ENCODE measurements at places on chromosomes 16 and 17.

DNA sequence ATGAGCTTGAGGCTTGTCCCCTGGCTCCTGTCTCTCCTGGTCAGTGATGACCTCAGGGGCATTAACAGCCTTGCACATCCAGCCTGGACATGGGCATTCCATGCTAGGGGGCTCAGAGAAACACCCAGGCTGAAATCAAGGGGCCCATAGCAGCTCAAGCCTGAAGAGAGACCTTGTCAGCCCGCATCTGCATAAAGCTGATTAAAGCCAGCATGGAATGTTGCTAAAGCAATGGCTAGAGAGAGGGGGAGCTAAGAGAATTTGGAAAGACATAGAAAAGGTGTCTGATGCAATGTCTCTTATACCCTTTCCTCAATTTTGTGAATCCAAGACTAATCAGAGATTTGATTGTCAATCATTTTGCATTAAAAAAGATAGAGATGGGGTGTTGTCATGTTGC lies 51.4 kb upstream of the WSCD1 start:
- DNase-seq: no peak

GRCh38 chr17:11309850-11310249 lies 68.8 kb downstream of the SHISA6 start:
- no peak for DNase-seq

- no peak for DNase-seq
These were observed 202.5 kb upstream of the MON1B start for GRCh38 chr16:76988526-76988925.

- DNase-seq: no peak
These were observed 63.3 kb downstream of the USP32 start for GRCh38 chr17:60328679-60329078.

GRCh38 chr17:80793421-80793820 lies 198.2 kb upstream of the CHMP6 start:
- DNase-seq: no peak

DNA sequence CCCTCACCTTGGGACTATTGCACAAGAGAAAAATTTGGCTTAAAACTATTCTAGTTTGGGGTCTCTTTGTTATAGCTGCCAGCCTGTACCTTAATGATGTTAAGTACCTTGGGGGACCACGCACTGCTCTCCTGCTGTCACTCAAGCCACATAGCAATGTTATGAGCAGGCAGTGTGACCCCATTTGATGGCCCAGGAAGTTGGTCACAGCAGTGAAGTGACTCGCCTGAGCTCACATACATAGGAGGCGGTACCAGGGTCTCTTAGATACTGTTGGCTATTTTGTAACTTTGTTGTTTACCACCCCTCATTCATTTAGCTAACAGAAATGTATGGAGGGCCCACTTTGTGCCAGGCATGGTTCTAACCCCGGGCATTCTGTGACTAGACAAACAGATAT lies 16.4 kb downstream of the KCNG4 start:
- no peak for DNase-seq

GRCh38 chr16:75002474-75002873 lies 3.6 kb downstream of the ZNRF1 start:
- no peak for DNase-seq

DNA sequence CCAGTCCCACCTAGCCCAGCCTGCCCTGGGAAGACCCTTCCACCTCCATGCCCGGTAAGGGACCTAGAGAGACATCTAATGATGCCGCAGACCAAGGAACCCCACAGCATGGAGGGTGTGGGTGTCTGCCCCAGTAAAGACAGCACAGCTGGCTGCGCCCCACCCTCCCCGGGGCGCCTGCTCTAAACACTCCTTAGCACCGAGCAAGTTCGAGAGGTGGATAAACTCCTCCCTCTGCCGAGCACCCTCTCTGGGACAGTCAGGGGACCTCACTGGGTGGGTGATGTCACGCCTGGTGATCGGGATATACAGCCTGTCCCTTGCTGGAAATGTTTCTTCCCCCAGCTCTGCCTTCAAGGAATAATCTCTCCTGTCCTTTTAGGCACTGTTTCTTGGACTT lies 16.7 kb upstream of the DNAI2 start:
- no peak for DNase-seq

- no peak for DNase-seq
These were observed 9.1 kb downstream of the TIMP2 start for GRCh38 chr17:78915872-78916632.

GRCh38 chr17:57889892-57890856 lies 40.3 kb upstream of the MRPS23 start:
- DNase-seq: no peak

- peak; percentile 43 for DNase-seq
These were observed 9.0 kb upstream of the SPATA32 start for GRCh38 chr17:45270828-45271418.

DNA sequence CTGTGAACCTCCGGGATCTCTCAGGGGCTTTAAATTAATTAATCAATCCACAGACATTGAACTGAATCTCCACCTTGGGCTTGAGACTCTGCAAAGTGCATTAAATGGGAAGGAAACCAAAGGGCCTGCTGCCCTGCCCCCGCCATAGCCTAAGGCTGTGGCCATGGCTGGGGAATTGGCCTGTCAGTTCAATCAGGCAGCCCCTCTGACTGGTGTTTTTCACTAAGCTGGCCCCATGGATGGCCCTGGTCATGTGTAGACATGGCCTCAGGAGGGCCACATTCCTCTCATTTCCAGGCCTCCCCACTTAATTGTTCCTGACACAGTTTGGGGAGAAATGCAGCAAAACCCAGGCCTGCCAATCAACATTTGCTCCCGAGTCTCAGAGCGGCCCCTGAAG lies 499.8 kb downstream of the WWOX start:
- DNase-seq: no peak

DNA sequence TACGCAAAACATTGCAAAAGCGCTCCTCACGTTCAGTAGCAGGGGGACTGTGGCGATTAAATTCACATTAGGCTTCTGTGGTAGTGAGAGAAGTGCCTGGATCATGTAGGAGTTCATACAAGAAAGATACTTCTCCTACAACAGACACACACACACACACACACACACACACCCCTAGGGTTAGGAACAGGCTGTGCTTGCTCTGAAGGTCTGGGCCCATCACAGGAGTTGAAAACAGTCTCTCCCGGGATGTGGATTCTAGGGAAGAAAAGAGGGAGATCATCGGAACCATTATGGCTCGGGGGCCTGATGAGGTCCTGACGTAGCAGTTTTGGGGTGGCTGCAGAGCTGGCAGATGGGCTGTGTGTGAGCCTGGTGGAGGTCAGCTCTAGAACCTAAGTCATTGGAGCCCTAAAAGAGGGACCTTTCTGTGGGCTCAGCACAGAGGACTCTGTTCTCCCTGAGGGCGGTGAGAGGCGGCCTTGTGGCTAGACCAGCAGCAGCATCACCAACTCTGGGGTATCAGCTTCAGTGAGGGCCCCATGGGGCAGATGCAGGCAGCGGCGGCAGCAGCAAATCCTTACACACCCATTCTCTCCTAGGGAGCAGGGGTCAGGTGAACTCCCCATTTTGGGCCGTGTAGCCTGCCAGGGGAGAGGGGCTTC lies 7.2 kb downstream of the SLC47A1 start:
- DNase-seq: no peak

DNA sequence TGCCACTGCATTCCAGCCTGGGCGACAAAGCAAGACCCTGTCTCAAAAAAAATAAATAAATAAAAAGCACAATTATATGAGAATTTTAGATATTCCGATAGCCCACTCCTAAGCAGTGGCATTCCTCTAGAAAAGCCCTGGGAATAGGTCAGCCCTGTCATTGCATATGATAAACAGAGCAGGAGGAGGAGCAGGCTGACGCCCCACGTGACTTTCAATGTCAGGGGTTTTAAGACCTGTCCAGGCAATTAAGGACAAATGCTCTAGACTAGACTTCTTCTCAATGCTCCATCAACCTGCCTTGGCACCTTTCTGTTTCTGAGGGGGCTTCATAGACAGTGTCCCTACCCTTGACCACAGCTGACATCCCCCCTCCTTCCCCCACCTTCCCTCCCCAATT lies 7.5 kb downstream of the TOM1L2 start:
- DNase-seq: no peak

GRCh38 chr16:4053301-4053845 lies 62.9 kb downstream of the ADCY9 start:
- no peak for DNase-seq

DNA sequence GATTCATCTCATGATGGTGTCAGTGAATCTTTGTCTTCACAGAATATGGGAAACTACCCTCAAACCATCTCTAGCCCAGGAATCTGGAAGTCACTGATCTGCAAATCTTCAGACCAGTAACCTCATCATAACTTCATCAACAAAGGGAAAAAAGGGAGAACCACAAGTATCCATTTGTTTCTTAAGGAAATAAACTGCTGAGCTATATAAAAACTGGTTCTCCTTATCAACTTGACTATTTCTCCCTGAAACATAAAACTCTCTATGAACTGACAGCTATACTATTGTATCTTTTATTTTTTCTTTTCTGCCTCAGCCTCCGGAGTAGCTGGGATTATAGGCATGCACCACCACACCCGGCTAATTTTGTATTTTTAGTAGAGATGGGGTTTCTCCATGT lies 39.3 kb downstream of the TRIM37 start:
- DNase-seq: no peak

DNA sequence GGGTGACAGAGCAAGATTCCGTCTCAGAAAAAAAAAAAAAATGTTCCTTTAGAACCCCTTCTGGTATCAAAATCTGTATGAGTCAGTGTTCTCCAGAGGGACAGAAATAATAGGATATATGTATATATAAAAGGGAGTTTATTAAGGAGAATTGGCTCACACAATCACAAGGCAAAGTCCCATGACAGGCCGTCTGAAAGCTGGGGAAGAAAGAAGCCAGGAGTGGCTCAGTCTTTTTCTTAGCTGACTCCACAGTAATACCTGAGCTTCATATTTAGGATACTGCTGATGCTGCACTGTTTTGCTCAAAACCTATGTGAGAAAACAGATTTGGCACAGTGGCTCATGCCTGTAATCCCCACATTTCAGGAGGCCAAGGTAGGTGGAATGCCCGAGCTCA lies 22.5 kb downstream of the ZZEF1 start:
- no peak for DNase-seq

DNA sequence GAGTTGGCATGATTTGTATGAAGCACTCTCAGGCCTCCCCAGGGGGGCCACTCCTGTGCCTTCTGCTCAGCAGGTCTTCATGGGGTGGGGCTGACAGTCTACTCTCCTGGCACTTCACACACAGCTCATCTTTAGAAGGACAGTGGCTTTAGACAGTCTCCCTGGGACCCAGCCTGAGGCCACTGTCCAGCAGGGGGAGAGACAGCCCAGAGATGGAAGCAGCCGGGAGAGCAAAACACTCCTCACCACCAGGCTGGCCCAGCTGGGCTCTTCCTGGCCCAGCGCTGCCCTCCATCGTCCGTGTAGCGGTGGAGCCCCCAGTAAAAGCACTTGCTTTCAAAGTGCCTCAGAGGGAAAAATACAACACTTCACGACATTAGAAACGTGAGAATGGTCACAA lies 62.0 kb upstream of the CRHR1 start:
- no peak for DNase-seq

DNA sequence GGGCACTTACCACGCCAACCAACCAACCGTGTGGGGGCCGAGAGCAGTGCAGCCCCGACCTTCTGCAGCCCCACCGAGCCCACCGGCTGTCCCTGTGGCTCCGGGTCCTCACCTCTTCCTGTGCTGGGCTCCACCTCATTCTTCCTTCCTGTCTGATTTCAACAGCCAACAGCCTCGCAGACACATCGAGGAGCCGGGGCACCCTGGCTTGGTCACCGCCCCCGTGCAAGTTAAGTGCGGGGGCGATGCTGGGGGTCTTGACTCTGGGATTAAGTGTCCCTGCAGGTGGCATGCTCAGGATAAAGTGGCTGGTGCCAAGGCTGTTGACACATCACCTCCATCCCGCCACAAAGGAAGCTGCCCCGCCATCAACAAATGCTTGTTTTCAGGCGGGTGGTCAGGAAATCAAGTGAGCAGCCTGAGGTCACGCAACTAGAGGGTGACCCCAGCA lies at the start of gene NLRC3:
TSS of gene NLRC3 (minus strand) at position 102 of the 451 bp plus-strand sequence. CDS start 12,367 bp downstream, outside the sequence.
- peak; percentile 34 for DNase-seq

DNA sequence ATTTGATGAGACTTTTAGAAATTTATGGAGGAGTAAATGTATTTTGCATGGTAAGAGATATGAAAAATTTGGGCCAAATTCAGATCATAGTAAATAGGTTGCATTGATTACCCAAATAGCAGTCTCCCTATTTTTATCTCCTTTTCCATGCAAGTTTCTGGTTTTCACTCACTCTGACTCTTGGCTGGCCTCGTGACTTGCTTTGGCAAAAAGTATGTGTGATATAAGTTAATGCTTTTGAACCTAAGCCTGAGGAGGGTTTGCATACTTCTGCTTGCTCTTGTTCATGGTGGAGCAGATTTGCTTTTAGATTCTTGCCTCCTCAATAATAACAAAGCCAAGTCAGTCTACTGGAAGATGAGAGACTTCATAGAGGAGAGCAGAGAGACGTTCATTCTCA lies 1045.9 kb upstream of the CDH8 start:
- DNase-seq: no peak

DNA sequence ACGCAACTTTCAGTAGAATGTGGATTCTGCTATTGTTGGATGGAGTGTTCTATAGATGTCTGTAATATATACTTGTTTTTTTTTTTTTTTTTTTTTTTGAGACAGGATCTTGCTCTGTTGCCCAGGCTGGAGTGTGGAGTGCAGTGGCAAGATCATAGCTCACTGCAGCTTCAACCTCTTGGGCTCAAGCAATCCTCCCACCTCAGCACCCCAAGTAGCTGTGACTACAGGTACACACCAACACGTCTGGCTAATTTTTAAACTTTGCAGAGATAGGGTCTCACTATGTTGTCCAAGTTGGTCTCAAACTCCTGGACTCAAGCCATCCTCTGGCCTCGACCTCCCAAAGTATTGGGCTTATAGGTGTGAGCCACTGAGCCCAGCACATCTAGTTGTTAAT lies 27.2 kb upstream of the CCL22 start:
- DNase-seq: no peak

DNA sequence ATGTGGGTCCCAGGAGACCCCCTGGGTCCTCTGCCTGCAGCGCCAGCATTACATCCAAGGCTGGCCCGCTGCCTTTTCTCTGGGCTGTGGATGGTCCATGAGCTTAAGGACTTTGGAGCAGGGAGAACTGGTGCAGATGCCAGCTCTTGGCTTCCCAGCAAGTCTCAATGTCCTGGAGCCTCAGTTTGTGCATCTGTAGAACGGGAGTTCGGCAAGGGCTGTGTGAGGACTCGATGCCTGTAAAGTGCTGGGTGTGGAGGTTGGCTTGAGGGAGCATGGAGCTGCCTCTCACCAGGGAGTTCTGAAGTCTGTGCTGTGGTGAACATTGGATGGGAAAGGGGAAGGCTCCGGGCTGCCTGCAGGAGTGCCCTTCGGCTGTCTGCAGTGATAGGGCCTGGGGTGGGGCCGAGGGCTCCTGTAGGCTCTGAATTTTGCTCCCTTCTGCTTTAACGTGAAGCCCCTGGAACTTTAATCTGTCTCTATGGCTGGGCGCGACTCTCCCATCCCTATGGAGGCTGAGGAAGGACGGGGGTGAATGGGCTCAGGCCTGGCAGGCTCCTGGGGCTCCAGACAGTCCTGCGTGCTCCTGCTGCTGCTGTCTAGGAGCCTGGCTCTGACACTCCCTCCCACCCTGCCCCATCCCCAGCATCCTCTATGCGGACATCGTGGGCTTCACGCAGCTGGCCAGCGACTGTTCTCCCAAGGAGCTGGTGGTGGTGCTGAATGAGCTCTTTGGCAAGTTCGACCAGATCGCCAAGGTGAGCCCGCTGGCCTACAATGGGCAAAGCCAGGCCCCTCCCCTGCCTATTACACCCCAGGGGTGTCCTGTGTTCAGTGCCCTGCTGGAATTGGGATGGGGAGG lies 27.9 kb downstream of the ADCY7 start:
- no peak for DNase-seq

GRCh38 chr16:79316004-79316458 lies 284.5 kb downstream of the MAF start:
- DNase-seq: no peak
